ENCODE measurements at places on chromosomes 6 and 20. TPM values are rescaled to one million over a fixed set of nuclear protein-coding genes. Genes with fewer than 3 reads are reported as not detected.

DNA sequence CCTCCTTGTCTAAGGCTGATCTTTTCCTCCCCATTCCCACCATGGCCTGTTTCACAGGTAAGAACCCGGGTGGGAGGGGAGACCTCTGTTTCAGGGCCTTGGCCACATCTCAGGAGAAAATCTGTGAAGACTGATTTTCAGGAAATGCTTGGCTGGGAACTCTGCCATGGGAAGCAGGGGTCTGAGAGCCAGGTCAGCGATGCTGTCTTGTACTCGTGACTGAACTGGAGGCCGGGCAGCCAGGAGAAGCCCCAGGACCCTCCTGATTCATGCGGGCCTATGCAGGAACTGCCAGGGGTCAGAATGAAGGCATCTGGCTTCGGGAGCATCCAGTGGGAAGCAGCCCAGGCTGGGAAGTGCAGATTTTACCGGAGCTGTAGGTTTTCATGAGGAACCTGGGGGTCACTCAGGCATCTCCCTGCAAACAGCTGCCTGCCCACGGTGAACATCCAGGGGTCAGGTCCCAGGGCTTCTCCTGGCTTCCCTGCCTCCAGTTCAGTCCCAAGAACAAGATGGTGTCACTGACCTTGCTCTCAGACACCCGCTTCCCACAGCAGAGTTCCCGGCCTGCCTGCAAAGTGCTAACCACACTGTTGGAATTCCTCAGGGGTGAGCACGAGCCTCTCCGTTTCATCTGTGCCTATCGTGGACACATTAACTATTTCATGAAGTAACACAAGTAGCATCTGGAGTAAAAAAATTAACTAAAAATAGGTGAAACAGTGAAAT is 90.2 kb upstream of the SULF2 start:
- no peak for DNase-seq

DNA sequence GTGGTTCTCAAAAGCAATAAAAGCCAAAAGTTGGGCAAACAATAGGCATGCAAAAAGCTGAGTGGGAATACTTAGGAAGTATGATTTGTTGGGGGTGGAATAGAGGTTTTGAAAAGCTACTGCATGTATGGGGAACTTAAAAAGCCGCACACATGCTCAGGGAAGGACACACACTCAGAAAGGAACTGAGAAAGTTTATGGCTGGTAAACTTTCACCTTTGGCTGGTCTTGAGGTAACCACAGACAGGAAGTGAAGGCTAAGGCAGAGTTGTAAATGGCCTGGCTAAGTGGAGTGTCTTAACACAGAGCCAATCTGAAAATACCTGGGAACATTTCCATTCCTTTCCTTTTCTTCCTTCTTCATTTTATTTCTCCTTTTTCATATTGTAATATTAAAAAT is 134.5 kb upstream of the EXOC2 start:
- no peak for DNase-seq

- peak; percentile 70 for DNase-seq
Observed at GRCh38 chr20:5919626-5920544, 30.4 kb downstream of the TRMT6 start.

DNA sequence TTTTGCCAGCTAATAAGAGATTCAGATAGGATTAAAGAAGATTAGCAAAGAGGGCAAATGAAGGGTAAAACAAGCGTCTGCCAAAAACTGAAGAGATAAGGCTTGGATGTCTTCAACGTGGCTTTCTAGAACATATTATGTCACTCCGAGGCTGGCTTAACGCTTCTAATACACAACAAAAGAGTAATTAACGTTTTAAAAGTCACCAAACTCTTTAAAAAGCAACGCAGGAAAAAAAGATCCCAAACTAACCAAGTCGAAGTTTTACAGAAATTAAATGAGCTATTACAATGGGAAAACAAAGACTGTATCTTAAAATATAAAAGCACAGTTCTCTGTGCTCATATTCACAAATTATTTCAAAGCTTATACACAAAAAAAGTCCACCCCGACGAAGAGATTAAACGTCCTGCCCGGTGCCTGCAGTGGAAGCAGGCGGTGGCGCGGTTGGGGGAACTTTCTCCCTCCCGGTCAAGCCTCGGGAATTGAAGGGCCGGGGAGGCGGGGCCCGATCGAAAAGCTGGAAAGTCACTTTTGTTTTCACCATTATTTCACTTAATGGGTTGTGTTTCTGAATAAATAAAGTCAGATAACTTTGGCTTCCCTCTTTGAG is 1.2 kb downstream of the MAK start:
- no peak for DNase-seq

DNA sequence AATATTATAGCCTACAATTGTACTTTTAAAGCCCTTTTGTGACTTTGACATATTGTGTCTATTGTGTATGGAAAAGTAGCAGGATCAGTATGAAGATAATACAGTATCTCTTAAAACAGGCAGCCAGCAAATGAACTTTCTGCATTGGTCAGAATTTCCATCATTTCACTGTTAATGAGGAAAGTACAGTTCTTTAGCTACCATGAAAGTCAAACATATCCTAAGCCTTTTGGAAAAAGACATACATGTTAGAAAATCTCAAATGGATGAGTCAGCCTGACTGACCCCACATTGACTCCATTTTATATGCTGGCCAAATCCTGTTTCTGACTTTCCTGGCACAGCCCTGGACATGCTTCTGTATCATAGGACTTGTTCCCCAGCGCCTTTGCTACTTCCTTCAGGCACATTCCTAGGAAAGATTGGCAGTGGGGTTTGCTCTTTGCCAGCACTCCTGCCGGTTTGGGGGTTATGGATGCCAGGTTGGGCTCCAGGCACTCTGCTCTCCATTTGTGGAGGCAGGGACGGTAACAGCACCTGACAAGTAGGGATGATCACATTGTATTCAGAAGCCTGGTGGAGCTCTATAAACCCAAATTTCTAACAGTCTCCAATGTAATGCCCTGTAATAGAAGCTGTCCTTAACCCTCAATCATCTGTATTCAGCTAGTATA is 43.7 kb downstream of the TOP1 start:
- DNase-seq = peak; percentile 82

DNA sequence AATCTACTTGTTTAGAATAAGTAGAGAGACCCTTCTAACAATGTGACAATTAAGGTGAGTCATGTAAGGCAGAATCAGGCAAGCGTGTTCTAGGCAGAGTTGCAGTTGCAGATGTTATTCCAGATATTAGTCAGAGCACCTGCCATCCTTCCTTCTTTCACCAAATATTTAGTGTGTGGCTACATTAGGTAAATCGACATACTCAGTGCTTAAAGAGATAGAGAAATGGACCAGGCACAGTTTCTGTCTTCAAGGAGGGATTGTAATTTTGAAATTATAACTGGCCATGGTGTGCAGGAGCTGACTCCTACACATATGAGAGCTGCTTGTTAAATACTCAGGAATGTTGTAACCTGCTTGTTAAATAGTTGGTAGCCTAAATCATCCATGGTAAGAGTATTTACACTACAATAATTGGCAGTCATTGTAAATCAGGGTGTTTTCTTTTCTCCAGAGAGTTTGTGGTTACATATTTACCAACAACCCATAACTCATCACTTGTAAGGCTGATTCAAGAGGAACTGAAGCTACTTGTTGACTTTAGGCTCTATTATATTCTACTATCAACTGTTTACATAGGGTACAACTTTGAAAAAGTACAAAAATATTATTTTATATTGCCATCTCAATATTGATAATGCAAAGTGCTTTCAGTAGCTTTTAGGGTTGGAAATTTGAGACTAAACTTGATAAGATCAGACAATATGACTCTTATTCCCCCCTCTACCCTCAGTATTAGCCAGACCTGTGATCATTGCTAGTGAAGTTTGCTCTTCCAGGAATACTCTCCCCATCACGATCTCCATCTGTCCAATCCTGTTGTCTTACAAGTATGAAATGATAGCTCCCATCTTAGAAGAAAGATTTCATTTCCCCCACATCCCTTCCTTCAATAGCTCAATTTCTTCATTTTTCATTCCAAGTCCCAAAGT is 607.1 kb downstream of the COL12A1 start:
- peak; percentile 40 for DNase-seq

DNA sequence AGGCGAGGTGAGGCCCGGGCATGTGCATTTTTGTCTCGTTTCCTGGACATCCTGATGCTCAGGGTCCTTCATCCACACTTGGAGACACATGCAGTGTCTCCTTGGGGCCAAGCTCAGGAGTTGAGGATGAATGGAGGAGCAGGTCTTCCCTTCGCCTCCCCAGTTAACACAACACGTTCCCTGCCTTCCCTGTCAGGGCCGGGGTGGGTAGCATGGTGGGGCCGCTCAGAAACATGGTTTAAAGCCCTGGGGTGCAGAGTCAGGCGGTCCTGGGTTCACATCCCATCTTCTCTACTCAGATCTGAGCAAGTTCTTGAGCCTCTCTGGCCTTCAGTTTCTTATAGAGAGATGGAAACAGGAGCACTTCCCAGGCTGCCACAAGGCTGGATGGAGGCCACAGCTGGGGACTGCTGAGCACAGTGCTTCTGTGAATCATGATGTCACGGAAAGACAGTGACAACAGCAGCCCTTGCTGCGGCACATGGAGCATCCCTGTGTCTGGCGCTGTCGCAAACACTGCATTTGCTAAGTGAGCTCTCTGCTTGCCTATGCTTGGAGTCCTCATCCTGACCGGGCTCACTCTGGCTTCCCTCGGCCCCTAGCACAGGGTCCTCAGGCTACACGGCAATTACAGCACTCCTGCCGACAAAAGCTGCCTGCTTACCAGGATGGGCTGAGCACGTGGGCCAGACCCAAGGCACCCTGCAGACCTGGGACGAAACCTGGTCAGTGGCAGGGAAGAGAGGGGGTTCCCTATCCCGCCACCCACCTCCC is 45.6 kb upstream of the STX16 start:
- DNase-seq = no peak

The TAGAP gene
- not detected for total RNA-seq

The COL12A1 gene
- total RNA-seq = 110 TPM

The SNX21 gene
- 13.9 TPM for total RNA-seq
